ENCODE measurements at places on chromosomes 12 and 14.
A peak's percentile ranks its signal among the peaks of the same experiment; 100 is the strongest.

GRCh38 chr12:118714500-118714899, 266.8 kb upstream of the SRRM4 start:
- DNase-seq = no peak

DNA sequence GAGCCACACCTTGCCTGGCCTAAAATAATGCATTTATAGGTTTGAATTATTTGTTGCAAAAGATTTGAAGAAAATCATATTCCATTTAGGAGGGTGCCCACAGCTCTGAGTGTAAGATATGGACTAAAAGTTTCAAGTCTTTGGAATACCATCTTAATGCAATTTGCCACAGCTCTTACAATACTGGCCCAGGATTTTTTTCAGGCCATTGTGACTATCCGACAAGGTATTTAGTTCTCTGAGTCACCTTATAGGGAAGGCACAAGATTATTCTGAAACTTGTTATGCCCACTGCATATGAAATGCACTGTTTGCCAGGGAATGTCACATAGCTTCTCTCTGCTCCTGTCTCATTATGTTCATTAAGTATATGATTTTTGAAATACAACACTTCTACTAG, 29.6 kb upstream of the SLC6A13 start:
- no peak for DNase-seq

- DNase-seq = no peak
Measured at GRCh38 chr12:12899530-12900380, 8.4 kb downstream of the GPRC5A start.

DNA sequence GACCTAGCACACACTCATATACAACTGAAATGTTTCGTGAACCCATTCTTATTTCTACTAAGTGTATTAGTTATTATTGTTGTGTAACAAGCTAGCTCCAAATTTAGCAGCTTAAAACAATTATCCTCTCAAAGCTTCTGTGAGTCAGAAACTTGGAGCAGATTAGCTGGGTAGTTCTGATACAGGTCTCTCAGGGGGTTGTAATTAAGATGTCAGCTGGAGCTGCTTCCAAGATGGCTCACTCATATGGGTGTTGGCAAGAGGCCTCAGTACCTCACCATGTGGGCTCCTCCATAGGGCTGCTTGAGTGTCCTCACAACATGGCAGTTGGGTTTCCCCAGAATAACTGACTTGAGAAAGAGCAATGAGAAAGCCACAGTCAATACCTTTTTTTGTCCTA, 9.8 kb downstream of the GPR135 start:
- no peak for DNase-seq

GRCh38 chr14:100146531-100147091, 12.8 kb downstream of the DEGS2 start:
- no peak for DNase-seq

DNA sequence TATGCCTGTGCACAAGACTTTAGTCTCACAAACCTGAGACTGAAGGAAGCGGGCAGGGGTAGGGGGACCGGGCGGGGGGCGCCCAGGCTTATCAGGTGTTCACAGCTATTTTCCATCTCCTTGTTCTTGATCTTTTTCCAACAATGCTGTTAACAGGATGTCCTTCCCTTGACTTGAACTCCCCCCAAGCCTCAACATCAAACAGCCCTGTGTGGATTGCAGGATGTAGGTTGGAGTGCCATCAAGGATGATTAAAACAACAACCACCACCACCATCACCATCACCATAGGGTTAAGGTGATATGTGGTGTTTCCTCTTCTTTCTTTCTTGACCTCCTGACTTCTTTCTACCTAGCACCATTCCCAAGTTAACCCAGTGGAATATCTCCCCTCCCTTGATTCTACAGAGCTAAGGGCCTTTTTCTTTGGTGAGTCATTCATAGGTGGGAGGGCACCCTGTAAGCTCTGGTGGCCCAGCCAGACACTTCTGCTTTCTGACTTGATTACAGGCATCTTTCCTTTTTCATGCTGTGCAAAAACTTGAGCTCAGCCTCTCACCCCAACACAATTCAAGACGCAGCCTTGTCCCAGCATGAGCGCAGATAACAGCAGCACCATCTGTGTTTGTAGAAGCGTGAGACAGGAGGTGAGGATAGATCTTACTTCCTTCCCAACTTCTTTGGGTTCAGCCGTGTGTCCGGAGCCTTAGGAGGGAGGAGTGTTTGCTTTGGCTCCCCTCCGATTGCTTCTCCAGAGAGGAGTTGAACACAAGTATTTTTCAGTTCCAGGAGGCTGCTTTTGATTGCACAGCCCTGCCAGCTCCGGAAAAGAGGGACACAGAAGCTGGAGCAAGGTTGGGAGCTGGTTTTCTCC, 26.8 kb downstream of the FLVCR2 start:
- DNase-seq = no peak

- no peak for DNase-seq
Measured at GRCh38 chr12:67280088-67280487, 10.9 kb downstream of the CAND1 start.

DNA sequence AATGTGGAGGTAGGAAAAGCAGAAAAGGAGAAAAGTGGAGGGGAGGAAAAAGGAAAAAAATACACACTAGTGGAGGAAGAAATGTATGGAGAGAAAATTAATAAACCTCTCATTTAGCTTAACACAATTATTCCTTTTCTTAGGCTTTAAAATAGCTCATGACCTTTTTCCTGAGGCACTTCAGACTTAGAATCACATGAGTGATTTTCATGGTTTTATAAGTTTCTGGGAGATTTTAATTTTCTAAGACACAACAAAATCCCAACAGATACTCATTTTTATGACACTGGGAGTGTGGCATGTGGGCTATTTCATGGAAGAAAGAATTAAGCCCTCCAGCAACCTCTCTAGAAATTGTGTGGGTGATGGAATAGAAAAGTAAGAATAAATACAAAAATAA, 214.7 kb downstream of the CPNE8 start:
- DNase-seq = no peak

- DNase-seq = no peak
Measured at GRCh38 chr12:101470939-101471338, 4.2 kb upstream of the SPIC start.

DNA sequence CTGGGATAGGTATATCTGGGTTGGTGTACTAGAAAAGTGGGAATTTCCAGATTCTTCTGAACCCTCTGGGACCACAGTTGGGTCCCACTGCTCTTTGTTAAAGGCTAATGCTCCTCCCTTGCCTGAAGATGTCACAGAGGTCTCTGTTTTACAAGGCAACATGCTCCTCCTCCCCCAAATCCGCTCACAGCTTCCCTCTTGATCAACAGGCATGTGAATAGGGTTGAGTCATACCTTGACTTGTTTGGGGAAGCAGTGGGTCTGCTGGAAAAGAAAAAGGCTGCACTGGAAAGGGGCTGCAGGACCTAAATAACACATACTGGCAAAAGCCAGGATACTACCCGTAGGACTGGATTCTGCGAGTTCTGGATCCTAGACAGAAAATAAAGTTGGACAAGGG, 165.4 kb upstream of the TMEM260 start:
- no peak for DNase-seq

GRCh38 chr14:58060077-58060476, 91.9 kb downstream of the ARMH4 start:
- no peak for DNase-seq

DNA sequence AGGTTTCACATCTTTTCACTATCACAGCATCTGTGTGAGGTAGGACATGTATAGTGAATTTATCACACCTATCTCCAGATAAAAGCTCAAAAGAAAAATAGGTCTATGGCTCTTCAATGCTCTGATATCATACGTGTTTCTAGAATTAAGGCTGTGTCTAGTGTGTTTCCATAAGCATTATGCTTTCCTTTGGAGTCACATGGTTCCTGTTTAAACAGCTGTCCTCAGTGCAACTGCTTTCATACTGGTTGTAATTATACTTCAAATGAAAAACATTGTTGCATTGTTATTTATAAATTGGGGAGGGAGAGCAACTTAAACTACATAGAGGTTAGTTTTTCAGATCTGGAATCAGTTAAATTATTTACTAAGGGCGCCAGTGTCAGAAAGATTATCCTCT, 151.6 kb downstream of the SYT1 start:
- no peak for DNase-seq

DNA sequence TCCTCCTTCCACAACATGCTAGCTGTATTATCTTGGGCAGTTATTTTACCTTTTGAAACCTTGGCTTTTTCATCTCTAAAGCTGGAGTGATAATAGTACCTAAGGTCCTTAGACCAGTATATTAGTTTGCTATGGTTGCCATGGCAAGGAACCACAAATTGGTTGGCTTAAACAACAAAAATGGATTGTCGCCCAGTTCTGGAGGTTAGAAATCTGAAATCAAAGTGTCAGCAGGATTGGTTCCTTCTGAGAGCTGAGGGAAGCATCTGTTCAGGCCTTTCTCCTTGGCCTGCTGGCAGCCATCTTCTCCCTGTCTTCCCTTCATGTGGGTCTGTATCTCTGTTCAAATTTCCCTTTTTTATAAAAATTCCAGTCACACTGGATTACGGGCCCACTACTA, 55.5 kb upstream of the SLC35F4 start:
- no peak for DNase-seq

DNA sequence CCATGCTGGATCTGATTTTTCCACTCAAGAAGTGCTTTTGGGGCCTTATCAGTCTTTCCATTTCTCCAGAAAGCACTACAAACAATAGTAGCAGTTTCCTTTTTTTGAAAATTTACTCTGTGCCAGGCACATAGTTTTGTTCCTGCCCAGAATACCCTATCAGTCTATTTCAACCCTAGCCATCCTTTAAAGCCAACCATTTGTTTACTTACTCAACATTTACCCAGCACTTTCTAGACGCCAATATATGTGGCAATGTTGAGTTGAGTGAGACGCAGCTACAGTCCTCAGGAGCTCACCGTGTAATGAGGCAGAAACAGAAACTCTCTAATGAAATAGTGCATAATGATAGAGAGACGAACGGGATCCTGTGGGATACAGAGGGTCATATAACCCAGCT, 32.9 kb upstream of the CHST11 start:
- no peak for DNase-seq

DNA sequence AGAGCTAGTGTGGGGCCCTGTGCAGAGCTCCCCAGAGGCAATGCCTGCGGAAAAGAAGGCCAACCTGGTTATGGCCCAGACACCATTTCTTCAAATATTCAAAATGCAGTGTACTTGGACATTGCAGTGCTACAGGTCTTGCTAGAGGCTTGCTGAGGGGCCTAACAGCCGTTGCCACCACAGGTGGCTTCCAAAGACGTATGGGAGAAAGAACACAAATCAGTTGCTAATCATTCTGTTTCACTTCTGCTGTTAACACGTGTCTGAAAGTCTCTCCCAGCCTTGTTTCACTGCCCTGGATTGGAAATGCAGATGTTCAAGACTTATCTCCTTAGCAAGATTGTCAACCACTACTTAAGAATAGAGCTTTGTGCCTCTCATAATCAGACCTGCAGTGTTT, 925.9 kb downstream of the GALC start:
- no peak for DNase-seq

- no peak for DNase-seq
Measured at GRCh38 chr12:69428351-69429073, 41.7 kb upstream of the FRS2 start.

GRCh38 chr14:91946622-91947474, 646 bp downstream of the FBLN5 start:
- DNase-seq = peak; percentile 86

DNA sequence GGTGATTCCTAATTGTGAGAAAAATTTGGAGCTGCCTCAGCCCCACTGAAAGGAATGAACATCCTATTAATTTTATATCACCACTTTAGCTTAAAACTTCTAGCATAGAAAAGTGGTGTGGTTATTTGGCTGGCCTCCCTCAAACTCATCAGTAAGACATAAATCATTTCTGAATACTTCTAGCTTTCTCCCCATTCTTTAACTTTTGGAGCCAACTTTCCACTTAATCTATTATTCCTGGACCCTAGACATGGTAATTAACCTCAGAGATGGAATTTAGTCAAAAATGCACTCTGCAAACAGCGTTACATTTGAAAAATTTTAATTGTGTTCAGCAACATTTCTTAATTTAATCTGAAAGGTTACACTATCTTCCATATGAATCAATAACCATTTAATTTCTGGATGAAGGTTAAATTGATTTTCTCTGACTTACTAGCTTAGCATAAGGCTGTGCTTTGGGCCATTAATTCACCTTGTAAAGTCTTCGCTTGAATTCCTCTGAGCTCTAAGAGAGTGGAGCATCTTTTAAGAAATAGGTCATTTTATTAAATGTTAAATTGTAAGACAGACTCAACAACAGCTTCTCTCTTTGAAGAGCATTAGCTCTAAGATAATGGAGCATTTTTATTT, 753.6 kb upstream of the STXBP6 start:
- DNase-seq = no peak

GRCh38 chr14:64438181-64438841, 27.0 kb upstream of the AKAP5 start:
- no peak for DNase-seq
